ENCODE measurements at places on chromosomes 12 and 14.
A peak's percentile ranks its signal among the peaks of the same experiment; 100 is the strongest.

- DNase-seq: no peak
Observed at GRCh38 chr14:32897698-32898064, 41.0 kb upstream of the NPAS3 start.

DNA sequence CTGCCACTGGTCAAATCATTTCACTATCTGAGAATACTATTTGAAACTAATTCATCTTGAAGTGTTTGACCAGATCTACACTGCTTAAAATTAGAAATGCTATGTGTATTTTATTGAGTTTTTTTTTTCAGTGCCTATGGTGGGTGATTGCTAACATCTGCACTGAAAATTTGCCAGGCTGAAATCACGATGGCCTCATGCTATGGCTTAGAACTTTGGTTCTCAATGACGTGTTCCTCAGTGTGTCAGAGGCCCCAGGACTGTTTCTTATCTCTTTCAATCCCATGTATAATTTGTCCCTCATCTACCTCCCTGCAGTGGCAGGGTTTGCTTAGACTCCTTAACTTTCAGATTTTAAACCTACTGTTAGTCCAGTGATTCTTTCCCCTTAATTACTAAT, 36.2 kb upstream of the NKX2-8 start:
- DNase-seq: no peak

- DNase-seq: no peak
Observed at GRCh38 chr12:117151403-117152031, 38.8 kb downstream of the FBXO21 start.

DNA sequence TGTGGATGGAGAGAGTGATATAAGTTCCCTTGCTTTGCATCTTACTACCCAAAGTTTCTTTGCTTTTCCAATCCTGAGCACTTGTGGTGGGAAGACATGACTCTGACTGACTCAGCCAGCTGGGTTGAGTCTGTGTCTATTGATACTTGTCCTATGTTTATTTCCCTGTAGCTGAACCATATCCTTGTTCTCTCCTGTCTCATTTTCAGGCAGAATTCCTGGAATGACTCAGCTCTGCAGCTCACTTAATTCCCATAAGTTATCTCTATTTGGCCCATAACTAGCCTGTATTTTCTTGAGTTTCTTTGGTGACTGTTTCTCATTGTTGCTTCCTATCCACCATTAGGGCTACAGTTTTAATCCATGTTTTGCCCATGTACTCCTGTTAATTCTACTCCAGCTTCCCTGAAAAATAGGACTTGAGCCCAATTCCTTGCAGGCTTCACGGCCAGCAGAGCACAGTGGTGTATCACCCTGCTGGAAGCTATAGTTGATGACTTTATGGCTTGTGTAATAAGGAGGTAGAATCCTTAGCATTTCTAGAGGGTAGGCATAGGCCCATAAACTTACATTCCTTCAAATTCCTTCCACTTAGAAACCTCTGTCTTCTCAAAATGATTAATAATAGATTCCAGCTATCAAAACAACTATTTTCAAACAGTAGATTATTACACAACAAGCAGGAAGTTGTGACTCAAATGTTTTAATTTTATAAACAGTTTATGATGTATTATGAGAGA, 183.1 kb downstream of the TMTC3 start:
- peak; percentile 96 for DNase-seq

DNA sequence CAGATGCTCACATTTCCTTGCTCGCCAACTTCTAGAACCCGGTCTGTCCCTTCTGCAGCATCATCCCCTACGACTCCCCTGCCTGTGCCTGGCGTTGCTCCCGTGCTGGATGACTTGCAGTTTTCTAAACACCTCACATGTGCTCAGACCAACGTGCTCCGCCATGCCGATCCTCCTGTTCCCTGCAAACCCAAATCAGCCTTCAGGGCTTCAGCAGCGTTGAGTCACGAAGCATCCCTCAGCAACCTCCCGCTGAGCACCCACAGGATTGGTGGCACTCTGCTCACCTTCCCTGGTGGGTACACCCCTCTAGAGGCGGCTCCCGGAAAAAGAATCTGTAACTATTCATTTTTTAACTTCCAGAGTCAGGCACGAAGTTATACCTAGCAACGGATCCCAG, 2.8 kb upstream of the PIWIL1 start:
- DNase-seq: peak; percentile 9

Measured in epithelial cell of esophagus (primary cell).